ENCODE measurements at places on chromosomes 3 and 15.

DNA sequence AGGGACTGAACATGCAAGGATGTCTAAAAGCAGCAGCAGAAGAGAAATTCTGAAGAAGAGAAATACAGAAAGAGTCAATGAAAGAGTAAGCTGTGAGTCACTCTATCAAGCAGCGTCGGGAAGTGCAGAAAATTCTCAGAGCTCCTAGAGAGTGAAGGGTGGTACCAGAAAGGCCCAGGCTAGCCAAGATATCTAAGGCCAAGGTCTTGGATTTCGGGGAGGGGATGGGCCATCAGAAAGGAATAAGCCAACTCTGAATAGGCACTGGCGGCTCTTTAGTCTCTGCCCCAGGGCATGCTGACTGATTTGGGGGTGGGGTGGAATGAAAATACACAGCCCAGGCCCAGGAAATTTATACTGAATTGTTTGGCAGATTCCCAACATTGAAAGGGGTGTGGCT, 70.8 kb downstream of the GPR156 start:
- no peaks in the 10 kb centered on the region for H3K36me3 ChIP-seq
- no peak for DNase-seq

- H3K4me3 ChIP-seq: no peak overlapping the region
- H3K4me1 ChIP-seq: no peaks in the 10 kb centered on the region
- no peak for DNase-seq
- no peak overlapping the region for H3K27ac ChIP-seq
- H3K27me3 ChIP-seq: no peaks in the 10 kb centered on the region
- no peaks in the 10 kb centered on the region for H3K36me3 ChIP-seq
Measured at GRCh38 chr3:172272698-172273097, 175.6 kb downstream of the GHSR start.

- no peaks in the 10 kb centered on the region for H3K36me3 ChIP-seq
- peak; percentile 44 for DNase-seq
- no peak overlapping the region for H3K4me3 ChIP-seq
- H3K4me1 ChIP-seq: no peaks in the 10 kb centered on the region
- H3K27ac ChIP-seq: peak overlapping the region; percentile 61
- no peaks in the 10 kb centered on the region for H3K27me3 ChIP-seq
Measured at GRCh38 chr15:33068511-33068990, 126.0 kb downstream of the FMN1 start.

GRCh38 chr15:55587321-55588069, 650 bp downstream of the PYGO1 start:
- no peaks in the 10 kb centered on the region for H3K36me3 ChIP-seq
- peak; percentile 48 for DNase-seq
- H3K27me3 ChIP-seq: no peaks in the 10 kb centered on the region

GRCh38 chr3:62238003-62238402, 135.3 kb downstream of the FEZF2 start:
- no peak overlapping the region for H3K27ac ChIP-seq
- H3K4me1 ChIP-seq: no peaks in the 10 kb centered on the region
- H3K27me3 ChIP-seq: no peaks in the 10 kb centered on the region
- H3K36me3 ChIP-seq: no peaks in the 10 kb centered on the region

DNA sequence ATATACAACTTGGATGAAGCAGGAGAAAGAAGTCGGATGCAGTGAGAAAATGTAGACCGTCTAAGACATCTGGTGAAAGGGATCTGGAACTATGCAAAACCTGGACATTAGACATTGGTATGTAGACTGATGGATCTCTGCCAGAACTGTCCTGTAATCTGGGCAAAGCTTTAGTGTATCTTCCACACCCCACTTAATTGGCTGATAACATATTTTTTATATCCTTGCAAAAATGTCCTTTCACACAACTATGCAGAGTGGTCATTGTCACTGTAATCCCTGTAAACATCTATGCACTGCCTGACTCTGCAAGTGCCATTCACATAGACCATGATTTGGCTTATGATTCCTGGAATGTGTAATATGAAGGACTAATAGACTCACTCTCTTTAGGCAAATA, 163.1 kb downstream of the TUSC7 start:
- H3K27me3 ChIP-seq: no peaks in the 10 kb centered on the region
- no peaks in the 10 kb centered on the region for H3K36me3 ChIP-seq
- H3K4me1 ChIP-seq: no peaks in the 10 kb centered on the region
- H3K4me3 ChIP-seq: no peak overlapping the region
- no peak for DNase-seq
- H3K27ac ChIP-seq: no peak overlapping the region

GRCh38 chr3:181230258-181230657, 240.7 kb upstream of the DNAJC19 start:
- H3K36me3 ChIP-seq: no peaks in the 10 kb centered on the region
- H3K27me3 ChIP-seq: no peaks in the 10 kb centered on the region
- no peak for DNase-seq
- no peaks in the 10 kb centered on the region for H3K4me1 ChIP-seq

- no peaks in the 10 kb centered on the region for H3K27me3 ChIP-seq
- H3K4me3 ChIP-seq: no peak overlapping the region
- no peaks in the 10 kb centered on the region for H3K4me1 ChIP-seq
Measured at GRCh38 chr15:88982304-88982945, 69.2 kb upstream of the MFGE8 start.

- no peaks in the 10 kb centered on the region for H3K36me3 ChIP-seq
- peaks cover 26% of the 10 kb centered on the region for H3K4me1 ChIP-seq
- H3K27me3 ChIP-seq: no peaks in the 10 kb centered on the region
- no peak overlapping the region for H3K4me3 ChIP-seq
Measured at GRCh38 chr15:99618941-99619411, 53.2 kb downstream of the MEF2A start.

DNA sequence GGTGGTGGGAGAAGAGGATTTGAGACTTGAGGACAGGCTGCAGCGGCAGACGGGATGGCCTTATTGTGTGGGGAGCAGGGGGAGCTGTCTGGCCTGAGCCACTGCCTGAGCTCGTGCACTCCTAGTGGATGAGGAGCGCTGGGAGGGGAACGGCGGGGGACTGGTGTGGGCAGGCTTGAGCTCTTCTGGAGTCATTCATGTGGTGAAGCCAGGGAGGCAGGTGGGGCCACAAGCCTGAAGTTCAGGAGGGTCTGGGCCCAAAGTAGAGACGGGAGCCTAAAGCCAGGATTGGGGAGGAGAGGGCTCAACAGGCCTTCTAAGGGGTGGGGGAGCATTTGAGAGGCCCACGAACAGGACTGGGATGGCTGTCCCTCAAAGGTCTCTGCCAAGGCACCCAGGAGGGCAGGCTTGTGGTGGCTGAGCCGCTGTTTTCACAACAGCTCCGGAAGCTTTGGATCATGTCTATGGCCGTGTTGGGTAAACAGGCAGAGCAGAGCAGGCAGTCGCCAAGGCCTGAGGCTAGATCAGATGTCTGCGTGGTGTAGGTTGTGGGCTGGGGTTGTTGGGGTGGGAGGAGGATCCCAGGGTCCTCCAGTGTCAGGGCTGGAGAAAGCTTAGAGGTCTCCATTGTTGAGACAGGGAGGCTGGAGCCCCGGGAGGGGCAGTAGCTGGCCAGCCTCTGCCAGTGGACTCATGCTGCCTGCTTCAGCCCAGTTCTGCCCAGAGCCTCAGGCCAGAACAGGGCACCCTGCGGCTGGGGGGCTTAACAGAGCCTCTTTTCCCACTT, 8.2 kb downstream of the PRKCD start:
- peak overlapping the region; percentile 30 for H3K27ac ChIP-seq
- no peaks in the 10 kb centered on the region for H3K36me3 ChIP-seq
- no peak for DNase-seq
- peak overlapping the region; percentile 3 for H3K4me3 ChIP-seq
- no peaks in the 10 kb centered on the region for H3K27me3 ChIP-seq

- no peaks in the 10 kb centered on the region for H3K27me3 ChIP-seq
- no peak overlapping the region for H3K4me3 ChIP-seq
- no peak for DNase-seq
- no peaks in the 10 kb centered on the region for H3K36me3 ChIP-seq
Measured at GRCh38 chr3:188826574-188826973, 345.2 kb upstream of the TPRG1 start.

DNA sequence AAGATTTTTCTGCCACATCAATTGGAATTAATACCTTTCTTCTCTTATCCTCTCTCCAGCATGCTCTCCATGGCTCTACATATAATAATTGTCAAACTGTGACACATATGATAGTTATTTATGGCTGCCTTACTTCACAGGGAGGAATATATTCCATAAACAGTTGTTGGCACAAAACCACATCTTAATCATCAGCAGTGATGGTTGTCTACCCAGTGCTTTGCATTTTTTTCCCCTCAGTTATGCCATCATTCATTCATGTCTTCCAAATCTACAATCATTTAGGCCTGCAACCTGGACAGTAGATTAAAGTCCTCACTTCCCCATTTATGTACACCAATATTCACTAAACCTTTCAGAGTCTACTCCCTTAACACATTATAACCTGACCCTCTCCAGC, 107.7 kb downstream of the THRB start:
- no peak overlapping the region for H3K4me3 ChIP-seq
- no peak overlapping the region for H3K27ac ChIP-seq
- H3K4me1 ChIP-seq: peaks cover 9% of the 10 kb centered on the region
- DNase-seq: no peak
- no peaks in the 10 kb centered on the region for H3K27me3 ChIP-seq

DNA sequence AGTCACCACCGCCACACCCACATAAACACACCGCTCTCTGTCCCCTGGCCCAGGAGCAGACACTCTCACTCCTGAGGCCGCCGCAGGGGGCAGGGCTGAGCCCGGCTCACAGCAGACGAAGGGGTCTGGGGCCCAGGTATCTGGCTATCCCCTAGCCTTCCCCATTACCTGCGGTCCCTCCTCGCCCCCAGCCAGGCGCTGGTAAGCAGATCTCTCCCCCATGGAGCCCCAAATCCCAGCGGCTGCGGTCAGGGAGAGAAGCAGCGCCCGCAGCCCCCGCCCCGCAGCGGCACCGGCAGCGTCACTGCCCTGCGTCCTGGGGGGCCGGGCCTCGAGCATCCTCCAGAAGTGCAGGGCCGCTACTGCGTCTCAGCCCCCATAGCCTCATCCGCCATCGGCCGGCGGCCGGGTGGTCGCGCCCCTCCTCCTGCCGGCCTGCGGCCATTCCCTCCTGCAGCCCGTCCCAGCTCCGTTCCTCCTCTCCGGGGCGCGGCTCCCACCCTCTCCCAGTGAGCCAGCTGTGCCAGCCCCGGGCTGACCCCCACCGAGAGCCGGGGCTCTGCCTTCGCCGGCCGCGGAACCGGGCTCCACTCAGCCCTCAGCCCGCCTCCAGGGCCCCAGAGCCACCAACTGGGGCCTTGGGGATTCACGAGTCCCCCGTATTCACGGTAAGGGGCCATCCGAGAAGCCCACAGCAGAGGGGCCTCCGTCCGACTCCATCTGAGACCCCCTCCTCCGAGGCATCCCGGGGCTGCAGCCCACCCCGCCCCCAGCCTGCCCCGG, 13.1 kb downstream of the TNK2 start:
- H3K27me3 ChIP-seq: no peaks in the 10 kb centered on the region
- DNase-seq: no peak
- H3K4me1 ChIP-seq: peaks cover 24% of the 10 kb centered on the region
- no peaks in the 10 kb centered on the region for H3K36me3 ChIP-seq

DNA sequence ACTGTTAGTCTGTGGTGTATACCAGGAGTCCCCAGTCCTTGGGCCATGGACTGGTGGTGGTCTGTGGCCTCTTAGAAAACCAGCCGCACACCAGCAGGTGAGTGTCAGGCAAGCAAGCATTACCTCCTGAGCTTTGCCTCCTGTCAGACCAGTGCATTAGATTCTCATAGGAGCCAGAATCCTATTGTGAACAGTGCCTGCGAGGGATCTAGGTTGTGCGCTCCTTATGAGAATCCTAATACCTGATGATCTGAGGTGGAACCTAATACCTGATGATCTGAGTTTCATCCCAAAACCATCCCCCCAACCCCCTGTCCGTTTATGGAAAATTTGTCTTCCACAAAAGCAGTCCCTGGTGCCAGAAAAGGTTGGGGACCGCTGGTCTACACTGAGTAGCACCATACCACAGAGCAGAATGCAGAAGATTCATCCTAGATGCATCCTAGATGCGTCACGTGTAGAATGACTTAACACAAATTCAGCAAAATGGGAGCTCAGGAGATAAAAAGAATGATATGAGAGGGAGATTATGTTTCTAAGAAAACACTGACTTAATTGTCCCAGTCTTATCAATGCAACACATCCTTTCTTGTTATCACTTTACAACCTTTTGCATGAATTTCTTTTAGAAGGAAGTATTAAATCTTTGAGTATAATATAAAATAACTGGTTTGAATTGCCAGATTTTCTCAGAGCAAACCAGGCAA, 28.5 kb downstream of the SELENOT start:
- no peak for DNase-seq
- H3K27ac ChIP-seq: no peak overlapping the region
- H3K4me3 ChIP-seq: no peak overlapping the region
- H3K36me3 ChIP-seq: no peaks in the 10 kb centered on the region

DNA sequence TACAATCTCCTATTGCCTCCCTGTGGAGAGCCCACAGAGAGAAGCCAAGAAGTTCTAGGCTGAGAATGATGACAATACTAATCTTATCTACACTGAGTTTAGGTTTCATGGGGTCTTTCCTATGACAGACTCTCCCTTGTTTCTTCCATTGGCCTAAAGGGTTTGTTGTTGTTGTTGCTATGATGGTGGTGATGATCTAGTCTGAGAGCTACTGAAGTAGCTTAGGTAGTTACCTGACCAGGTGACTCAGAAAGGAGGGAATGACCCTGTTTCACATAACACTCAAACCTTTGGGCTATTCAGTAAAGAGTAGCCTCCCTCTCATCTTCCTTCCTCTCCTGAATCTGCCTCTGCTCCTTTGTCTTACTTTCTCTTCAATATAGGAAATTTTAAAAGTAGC, 170.2 kb downstream of the GMNC start:
- H3K27me3 ChIP-seq: no peaks in the 10 kb centered on the region
- DNase-seq: no peak
- no peak overlapping the region for H3K4me3 ChIP-seq
- peaks cover 3% of the 10 kb centered on the region for H3K4me1 ChIP-seq

- H3K27me3 ChIP-seq: no peaks in the 10 kb centered on the region
- no peak for DNase-seq
- H3K4me3 ChIP-seq: no peak overlapping the region
- H3K27ac ChIP-seq: no peak overlapping the region
- no peaks in the 10 kb centered on the region for H3K4me1 ChIP-seq
Measured at GRCh38 chr3:51687431-51688205, 16.6 kb downstream of the TEX264 start.

- H3K27me3 ChIP-seq: no peaks in the 10 kb centered on the region
- no peak overlapping the region for H3K4me3 ChIP-seq
- no peak for DNase-seq
- H3K27ac ChIP-seq: no peak overlapping the region
Measured at GRCh38 chr3:187262360-187262759, 29.2 kb downstream of the MASP1 start.

- H3K4me3 ChIP-seq: no peak overlapping the region
- no peaks in the 10 kb centered on the region for H3K36me3 ChIP-seq
- H3K27me3 ChIP-seq: no peaks in the 10 kb centered on the region
- peaks cover 15% of the 10 kb centered on the region for H3K4me1 ChIP-seq
Measured at GRCh38 chr3:57587905-57588304, 9.2 kb downstream of the ARF4 start.

- no peak for DNase-seq
- no peak overlapping the region for H3K27ac ChIP-seq
- H3K4me1 ChIP-seq: no peaks in the 10 kb centered on the region
- H3K4me3 ChIP-seq: no peak overlapping the region
- H3K27me3 ChIP-seq: no peaks in the 10 kb centered on the region
- H3K36me3 ChIP-seq: no peaks in the 10 kb centered on the region
Measured at GRCh38 chr3:182308328-182308727, 485.0 kb upstream of the ATP11B start.

- no peak for DNase-seq
- H3K4me1 ChIP-seq: no peaks in the 10 kb centered on the region
- no peak overlapping the region for H3K27ac ChIP-seq
- H3K27me3 ChIP-seq: no peaks in the 10 kb centered on the region
Measured at GRCh38 chr3:171245796-171246765, 214.1 kb downstream of the TNIK start.

GRCh38 chr3:45608885-45609284, 14.3 kb downstream of the LIMD1 start:
- H3K27me3 ChIP-seq: no peaks in the 10 kb centered on the region
- H3K4me3 ChIP-seq: no peak overlapping the region
- DNase-seq: peak; percentile 50
- peaks cover 15% of the 10 kb centered on the region for H3K4me1 ChIP-seq
- peak overlapping the region; percentile 39 for H3K27ac ChIP-seq
